ENCODE measurements at places on chromosomes 2 and 18. TPM values are rescaled to one million over a fixed set of nuclear protein-coding genes. Genes with fewer than 3 reads are reported as not detected.

Gene QPCT
- total RNA-seq, result not detected

GRCh38 chr2:150110548-150110947 lies 376.9 kb downstream of the RND3 start:
- no peaks in the 10 kb centered on the region for H3K4me1 ChIP-seq
- H3K36me3 ChIP-seq, result no peaks in the 10 kb centered on the region
- no peak overlapping the region for H3K4me3 ChIP-seq

DNA sequence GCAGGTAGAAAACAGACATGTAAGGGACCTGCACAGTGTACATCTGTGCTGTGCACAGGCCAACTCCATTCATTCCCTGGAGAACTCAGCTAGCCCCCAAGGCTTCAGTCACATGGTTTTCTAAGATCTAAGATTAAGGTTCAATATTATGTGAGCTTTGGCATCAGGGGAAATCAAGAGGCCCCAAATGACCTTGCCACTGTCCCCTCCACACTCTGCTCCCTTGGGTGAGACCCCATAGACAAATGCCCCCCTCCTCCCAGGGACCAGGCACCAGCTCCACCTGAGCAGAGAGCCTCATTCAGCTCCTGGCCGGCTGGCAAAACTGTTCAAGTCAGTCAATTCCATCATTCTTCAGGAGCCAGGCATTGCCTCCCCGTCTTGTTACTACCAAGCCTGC lies 93.6 kb upstream of the TMEM18 start:
- no peaks in the 10 kb centered on the region for H3K27me3 ChIP-seq
- H3K4me3 ChIP-seq, result no peak overlapping the region
- no peaks in the 10 kb centered on the region for H3K4me1 ChIP-seq
- DNase-seq, result no peak
- H3K27ac ChIP-seq, result no peak overlapping the region

- DNase-seq, result no peak
- H3K4me3 ChIP-seq, result no peak overlapping the region
- H3K36me3 ChIP-seq, result no peaks in the 10 kb centered on the region
- H3K27me3 ChIP-seq, result no peaks in the 10 kb centered on the region
Observed at GRCh38 chr2:133287709-133288108, 280.6 kb downstream of the NCKAP5 start.

GRCh38 chr18:48390641-48391040 lies 18.5 kb downstream of the ZBTB7C start:
- H3K36me3 ChIP-seq, result no peaks in the 10 kb centered on the region
- H3K27ac ChIP-seq, result no peak overlapping the region
- peaks cover 4% of the 10 kb centered on the region for H3K27me3 ChIP-seq
- H3K4me1 ChIP-seq, result no peaks in the 10 kb centered on the region

- peak overlapping the region; percentile 93 for H3K4me3 ChIP-seq
- H3K36me3 ChIP-seq, result no peaks in the 10 kb centered on the region
- H3K27ac ChIP-seq, result no peak overlapping the region
- peaks cover 26% of the 10 kb centered on the region for H3K4me1 ChIP-seq
Observed at GRCh38 chr2:39778233-39778632, 825 bp downstream of the THUMPD2 start.

GRCh38 chr2:152710713-152711112 lies 6.5 kb downstream of the PRPF40A start:
- H3K4me1 ChIP-seq, result peaks cover 29% of the 10 kb centered on the region
- H3K36me3 ChIP-seq, result peaks cover 32% of the 10 kb centered on the region
- H3K27me3 ChIP-seq, result no peaks in the 10 kb centered on the region
- DNase-seq, result no peak
- no peak overlapping the region for H3K4me3 ChIP-seq

Gene ERLEC1
- total RNA-seq, result 18.0 TPM

GRCh38 chr2:186806591-186806990 lies 42.4 kb downstream of the ZSWIM2 start:
- no peaks in the 10 kb centered on the region for H3K4me1 ChIP-seq
- H3K36me3 ChIP-seq, result no peaks in the 10 kb centered on the region
- no peaks in the 10 kb centered on the region for H3K27me3 ChIP-seq
- no peak for DNase-seq

- no peaks in the 10 kb centered on the region for H3K27me3 ChIP-seq
- H3K36me3 ChIP-seq, result no peaks in the 10 kb centered on the region
- H3K27ac ChIP-seq, result no peak overlapping the region
- no peak for DNase-seq
- no peaks in the 10 kb centered on the region for H3K4me1 ChIP-seq
Observed at GRCh38 chr2:26309921-26310320, 36.0 kb upstream of the SELENOI start.

GRCh38 chr2:218383892-218384519 lies 1.9 kb downstream of the SLC11A1 start:
- no peak for DNase-seq
- no peaks in the 10 kb centered on the region for H3K36me3 ChIP-seq
- H3K4me3 ChIP-seq, result no peak overlapping the region
- H3K27me3 ChIP-seq, result no peaks in the 10 kb centered on the region
- no peak overlapping the region for H3K27ac ChIP-seq
- H3K4me1 ChIP-seq, result peaks cover 4% of the 10 kb centered on the region

- H3K4me3 ChIP-seq, result no peak overlapping the region
- H3K27ac ChIP-seq, result no peak overlapping the region
- no peaks in the 10 kb centered on the region for H3K36me3 ChIP-seq
- no peak for DNase-seq
- no peaks in the 10 kb centered on the region for H3K27me3 ChIP-seq
Observed at GRCh38 chr18:40041951-40042350, 1913.1 kb upstream of the PIK3C3 start.

GRCh38 chr2:127011796-127012195 lies 95.2 kb downstream of the BIN1 start:
- no peak overlapping the region for H3K4me3 ChIP-seq
- no peaks in the 10 kb centered on the region for H3K4me1 ChIP-seq
- peaks cover 9% of the 10 kb centered on the region for H3K27me3 ChIP-seq
- no peak for DNase-seq

DNA sequence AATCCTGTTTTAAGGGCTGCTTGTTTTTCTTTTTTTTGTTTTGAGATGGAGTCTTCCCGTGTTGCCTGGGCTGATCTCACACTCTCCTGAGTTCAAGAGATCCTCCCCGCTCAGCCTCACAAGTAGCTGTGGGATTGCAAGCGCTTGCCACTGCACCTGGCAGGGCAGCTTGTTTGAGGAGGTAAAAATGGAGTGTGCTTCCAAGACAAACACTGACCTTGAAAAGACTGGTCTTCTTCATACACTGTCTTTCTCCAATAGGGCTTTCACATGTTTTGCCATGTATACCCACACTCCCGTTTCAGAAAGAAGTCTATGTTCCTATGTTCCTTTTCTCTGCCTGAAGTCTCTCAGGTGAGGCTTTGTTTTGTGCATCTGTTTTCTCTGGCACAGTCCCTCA lies 32.6 kb upstream of the LDAH start:
- no peak overlapping the region for H3K4me3 ChIP-seq
- H3K27ac ChIP-seq, result no peak overlapping the region

DNA sequence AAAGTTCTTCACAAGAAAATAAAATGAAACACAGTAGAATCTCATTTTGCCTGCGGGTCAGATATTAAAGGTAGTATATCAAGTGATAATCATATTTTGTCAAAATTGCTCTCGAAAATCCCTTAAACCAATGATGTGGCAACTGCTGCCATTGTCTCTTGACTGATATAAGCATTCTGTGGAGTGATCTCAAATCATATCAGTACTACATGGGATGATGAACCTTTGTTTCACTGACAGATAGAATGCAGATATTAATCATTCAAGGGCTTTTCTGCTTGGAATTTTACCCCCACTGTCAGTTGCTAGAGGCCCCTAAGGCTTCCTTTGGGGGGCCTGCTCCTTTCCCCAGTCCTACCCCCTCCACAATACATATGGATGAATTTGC lies 31.3 kb upstream of the MALL start:
- H3K27ac ChIP-seq, result no peak overlapping the region
- H3K27me3 ChIP-seq, result peaks cover 2% of the 10 kb centered on the region
- no peak overlapping the region for H3K4me3 ChIP-seq
- no peaks in the 10 kb centered on the region for H3K4me1 ChIP-seq

DNA sequence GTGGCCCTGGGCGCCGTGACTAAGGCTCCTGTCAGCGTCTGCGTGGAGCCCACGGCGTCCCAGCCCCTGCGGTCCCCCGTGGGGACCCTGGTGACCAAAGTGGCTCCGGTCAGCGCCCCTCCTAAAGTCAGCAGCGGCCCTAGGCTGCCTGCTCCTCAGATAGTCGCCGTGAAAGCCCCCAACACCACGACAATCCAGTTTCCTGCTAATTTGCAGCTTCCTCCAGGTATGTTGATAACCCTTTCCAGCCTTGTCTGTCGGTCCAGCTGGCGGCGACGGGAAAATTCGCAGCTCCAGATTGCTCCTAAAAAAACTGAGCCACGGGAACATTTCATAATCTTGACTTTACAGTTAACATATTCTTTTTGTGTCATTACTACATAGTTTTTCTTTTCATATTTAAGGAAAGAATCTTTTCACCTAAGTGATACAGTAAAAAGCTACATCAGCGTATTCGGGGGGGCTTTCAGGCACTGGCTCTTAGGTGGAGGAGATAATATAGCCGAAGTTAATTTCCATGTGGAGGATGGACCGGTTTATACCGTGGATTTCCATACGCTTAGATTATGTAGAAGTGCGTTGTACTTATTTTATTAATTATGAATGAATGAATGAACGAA lies 916 bp downstream of the TAF4B start:
- H3K27ac ChIP-seq, result peak overlapping the region; percentile 82
- H3K4me3 ChIP-seq, result peak overlapping the region; percentile 79
- no peaks in the 10 kb centered on the region for H3K36me3 ChIP-seq
- peaks cover 17% of the 10 kb centered on the region for H3K4me1 ChIP-seq
- no peak for DNase-seq

Gene PPP4R1
- 59.7 TPM for total RNA-seq

DNA sequence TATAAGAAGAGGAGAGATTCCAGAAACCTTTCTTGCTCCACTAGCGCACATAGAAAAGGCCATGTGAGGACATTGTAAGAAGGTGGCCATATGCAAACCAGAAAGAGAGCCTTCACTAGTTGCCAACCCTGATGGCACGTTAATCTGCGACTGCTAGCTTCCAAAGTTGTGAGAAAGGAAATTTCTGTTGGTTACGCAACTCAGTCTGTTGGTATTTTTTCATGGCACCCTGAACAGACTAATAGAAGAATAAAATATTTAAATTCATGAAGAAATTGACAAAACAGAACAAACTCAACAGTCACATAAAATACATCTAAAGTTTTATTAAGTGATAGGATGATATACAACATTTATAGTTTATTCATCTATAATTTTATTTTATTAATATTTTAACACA lies 625.9 kb upstream of the NRXN1 start:
- no peak overlapping the region for H3K4me3 ChIP-seq
- no peak for DNase-seq
- no peak overlapping the region for H3K27ac ChIP-seq
- no peaks in the 10 kb centered on the region for H3K27me3 ChIP-seq

GRCh38 chr18:39846265-39846664 lies 2108.8 kb upstream of the PIK3C3 start:
- no peak for DNase-seq
- no peaks in the 10 kb centered on the region for H3K4me1 ChIP-seq
- no peak overlapping the region for H3K27ac ChIP-seq
- no peaks in the 10 kb centered on the region for H3K27me3 ChIP-seq
- H3K4me3 ChIP-seq, result no peak overlapping the region
- no peaks in the 10 kb centered on the region for H3K36me3 ChIP-seq

Gene SOX11
- total RNA-seq, result not detected

GRCh38 chr18:413233-413632 lies 87.3 kb downstream of the COLEC12 start:
- no peaks in the 10 kb centered on the region for H3K36me3 ChIP-seq
- no peak overlapping the region for H3K27ac ChIP-seq
- no peak for DNase-seq
- H3K4me1 ChIP-seq, result no peaks in the 10 kb centered on the region

- H3K36me3 ChIP-seq, result peaks cover 32% of the 10 kb centered on the region
- H3K4me3 ChIP-seq, result no peak overlapping the region
- no peaks in the 10 kb centered on the region for H3K27me3 ChIP-seq
- DNase-seq, result no peak
- peaks cover 16% of the 10 kb centered on the region for H3K4me1 ChIP-seq
- no peak overlapping the region for H3K27ac ChIP-seq
Observed at GRCh38 chr2:97651114-97651513, 5.3 kb downstream of the COX5B start.

Gene ASXL3
- total RNA-seq, result not detected

DNA sequence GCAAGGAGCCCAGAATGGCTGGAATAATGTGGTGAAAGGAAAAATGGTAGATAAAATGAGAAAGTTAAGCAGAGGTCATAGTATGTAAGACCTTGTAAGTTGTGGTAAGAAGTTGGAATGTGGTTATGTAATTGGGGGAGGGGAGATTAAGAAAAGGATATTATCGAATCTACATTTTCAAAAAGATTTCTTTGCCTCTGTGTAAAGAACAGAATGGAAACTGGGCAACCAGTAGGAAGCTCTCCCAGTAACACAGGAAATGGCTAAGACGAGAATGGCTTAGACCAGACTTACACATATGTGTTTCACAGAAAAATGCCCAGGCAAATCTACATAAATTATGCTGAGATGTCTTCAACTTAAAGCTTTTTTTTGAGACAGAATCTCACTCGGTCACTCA lies 13.2 kb downstream of the MEMO1 start:
- no peak for DNase-seq
- H3K4me3 ChIP-seq, result no peak overlapping the region
- no peak overlapping the region for H3K27ac ChIP-seq
- H3K4me1 ChIP-seq, result peaks cover 32% of the 10 kb centered on the region

DNA sequence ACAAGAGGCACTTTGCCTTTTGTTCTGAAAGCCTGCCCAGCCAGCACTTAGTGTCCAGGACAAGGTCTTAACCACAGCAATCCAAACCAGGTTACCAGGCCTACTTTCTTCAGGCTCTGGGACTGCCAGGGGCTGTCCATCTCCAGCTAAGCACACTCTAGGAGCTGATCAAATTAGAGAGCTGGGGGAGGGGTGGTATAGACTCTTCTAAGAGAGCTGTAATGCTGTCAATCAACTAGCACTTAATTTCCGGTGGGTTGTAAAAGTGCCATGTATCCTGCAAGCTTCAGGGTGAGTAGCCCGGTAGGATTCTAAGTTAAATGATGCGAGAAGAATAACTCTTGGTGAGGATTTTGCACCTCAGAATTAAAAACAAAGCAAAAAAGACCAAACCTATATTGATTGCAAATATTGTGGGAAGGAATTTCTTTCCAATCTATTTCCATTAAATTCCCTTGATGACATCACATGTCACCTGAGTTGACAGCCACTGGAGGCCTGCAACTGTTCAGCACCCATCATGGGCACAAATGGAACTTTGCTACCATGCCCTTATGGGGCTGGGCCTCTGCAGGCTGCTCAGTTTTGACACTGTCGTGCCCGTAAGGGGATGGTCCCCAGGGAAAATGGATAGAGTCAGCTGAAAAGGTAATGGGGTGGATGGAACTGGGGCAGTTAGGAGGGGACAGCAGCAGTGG lies 8.7 kb upstream of the COX7A2L start:
- H3K36me3 ChIP-seq, result no peaks in the 10 kb centered on the region
- no peaks in the 10 kb centered on the region for H3K27me3 ChIP-seq

Gene POU3F3
- total RNA-seq, result not detected

GRCh38 chr2:239540174-239540573 lies 139.4 kb upstream of the HDAC4 start:
- no peak for DNase-seq
- H3K4me1 ChIP-seq, result no peaks in the 10 kb centered on the region
- no peak overlapping the region for H3K4me3 ChIP-seq
- H3K27ac ChIP-seq, result no peak overlapping the region

Measured in CD4-positive, CD25-positive, alpha-beta regulatory T cell (primary cell).